ENCODE measurements at places on chromosomes 16 and 17.
A peak's percentile ranks its signal among the peaks of the same experiment; 100 is the strongest.

- DNase-seq = no peak
These were observed 41.1 kb downstream of the AHSP start for GRCh38 chr16:31568577-31569359.

GRCh38 chr17:39700148-39700987 lies 504 bp downstream of the ERBB2 start:
- DNase-seq = no peak

DNA sequence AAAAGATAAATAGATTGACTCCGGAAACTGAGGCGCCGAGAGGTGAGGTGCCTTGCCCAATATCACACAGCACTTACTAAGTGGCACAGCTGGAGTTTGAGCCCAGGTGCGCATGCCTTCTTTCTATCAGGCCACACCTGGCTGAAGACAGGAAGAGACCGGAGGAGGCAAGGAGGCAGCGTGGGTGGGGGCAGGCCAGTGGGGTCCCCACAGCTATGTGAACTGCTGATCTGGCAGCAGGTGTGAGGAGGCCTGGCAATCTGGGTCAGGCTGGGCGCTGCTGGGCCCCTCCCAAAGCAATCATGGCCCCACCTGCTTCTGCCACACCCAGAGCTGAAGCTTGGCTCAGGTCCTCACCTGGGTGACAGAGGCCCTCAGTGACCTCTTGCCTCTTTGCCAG lies 1.9 kb upstream of the GDPD3 start:
- DNase-seq = no peak

GRCh38 chr16:2460391-2460713 lies 443 bp downstream of the TEDC2 start:
- no peak for DNase-seq

GRCh38 chr17:31386542-31387075 lies 4.9 kb upstream of the RAB11FIP4 start:
- DNase-seq = no peak

- no peak for DNase-seq
These were observed 134.9 kb downstream of the CCT6B start for GRCh38 chr17:34826332-34826731.

- no peak for DNase-seq
These were observed 22.2 kb downstream of the ABCC12 start for GRCh38 chr16:48133455-48134211.

DNA sequence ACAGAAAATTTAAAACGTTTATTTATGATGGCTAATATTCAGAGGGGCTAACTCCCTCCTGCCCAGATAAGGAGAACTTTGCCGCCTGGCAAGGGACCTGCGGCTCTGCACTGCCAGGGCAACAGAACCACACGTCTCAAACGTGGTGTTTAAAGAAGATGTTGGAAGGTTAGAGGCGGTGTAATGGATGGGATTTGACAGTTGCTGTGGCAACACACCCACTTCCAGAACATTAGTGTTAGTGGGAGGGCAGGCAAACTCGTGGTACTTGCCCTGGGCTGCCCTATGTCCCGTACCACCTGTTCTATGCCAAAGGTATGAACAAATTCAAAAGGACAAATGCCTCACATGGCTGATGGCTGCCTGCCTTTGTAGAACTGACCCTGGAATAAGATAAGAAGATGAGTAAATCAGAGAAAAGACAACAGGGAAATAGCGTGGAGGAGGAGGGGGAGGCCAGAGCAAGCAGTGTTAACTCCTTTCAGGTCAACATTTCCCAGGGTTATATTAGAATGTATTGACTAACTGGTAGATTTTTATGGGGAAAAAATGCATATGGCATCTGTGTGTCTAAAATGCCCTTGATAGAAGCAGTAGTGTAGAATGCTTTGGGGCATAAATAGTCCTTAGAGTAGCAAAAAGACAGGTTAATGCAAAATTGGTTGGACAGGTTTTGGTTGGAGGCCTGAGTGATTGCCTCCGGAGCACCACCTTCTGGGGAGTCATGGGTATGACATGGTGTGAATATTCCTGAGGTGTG lies 30.8 kb downstream of the HLF start:
- peak; percentile 5 for DNase-seq

- no peak for DNase-seq
These were observed 1.2 kb upstream of the ABCA3 start for GRCh38 chr16:2341456-2342447.

DNA sequence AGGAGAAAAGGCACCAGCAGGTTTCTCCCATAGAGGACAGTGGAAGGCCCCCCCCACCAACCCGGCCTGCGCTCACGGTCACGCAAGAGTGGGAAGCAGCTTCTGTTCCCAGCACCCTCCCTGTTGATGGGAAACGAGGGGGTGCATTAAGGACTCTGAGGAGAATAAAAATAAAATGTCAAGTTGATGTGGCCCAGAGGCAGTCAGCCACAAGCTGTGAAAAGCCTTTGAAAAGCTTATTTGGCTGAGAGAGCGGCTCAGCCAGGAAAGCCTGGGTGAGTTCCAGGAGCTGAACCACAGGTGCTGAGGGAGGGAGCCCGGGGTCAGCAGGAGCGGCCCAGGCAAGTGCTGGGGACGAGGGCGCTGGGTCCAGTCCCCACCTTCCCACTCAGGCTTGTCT lies 26.9 kb upstream of the SPATA32 start:
- DNase-seq = no peak

DNA sequence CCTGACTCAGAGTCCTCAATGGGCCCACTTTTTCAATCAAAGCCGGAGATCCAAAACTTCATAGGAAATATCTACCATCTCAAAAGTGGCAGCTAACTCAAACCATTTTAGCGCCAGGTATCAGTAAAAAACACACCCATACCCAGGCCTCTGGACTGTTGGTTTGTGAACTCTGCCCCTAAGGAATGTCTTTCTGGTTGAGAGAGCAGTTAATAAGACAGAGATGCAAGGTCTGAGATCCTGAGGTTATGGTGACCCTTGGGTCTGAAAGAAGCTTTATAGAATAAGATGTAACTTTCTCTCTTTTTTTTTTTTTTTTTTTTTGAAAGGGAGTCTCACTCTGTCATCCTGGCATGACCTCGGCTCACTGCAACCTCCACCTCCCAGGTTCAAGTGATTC lies 350.5 kb downstream of the SOX9 start:
- DNase-seq = no peak

DNA sequence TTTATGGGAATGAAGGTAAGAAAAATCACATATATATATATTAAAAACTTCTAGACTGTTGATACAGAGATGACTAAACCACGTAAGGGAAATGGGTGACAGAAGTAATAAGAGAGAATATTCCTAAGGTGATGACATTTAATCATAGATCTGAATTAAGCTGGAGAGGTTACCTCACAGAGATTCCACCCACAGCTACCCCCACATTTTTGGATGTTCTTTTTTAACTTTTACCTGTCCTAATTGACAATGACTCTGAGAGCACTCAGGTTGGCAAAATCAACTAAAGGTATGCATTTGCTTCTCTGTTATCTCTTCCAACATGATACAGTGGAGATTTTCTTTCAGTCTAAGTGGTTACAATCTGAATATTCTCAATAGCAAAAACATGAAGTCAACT lies 1280.6 kb downstream of the CDH11 start:
- DNase-seq = no peak

- DNase-seq = no peak
These were observed 223.1 kb downstream of the SEC14L1 start for GRCh38 chr17:77363821-77364361.

- DNase-seq = no peak
These were observed 956.1 kb upstream of the GOT2 start for GRCh38 chr16:59690216-59690615.

DNA sequence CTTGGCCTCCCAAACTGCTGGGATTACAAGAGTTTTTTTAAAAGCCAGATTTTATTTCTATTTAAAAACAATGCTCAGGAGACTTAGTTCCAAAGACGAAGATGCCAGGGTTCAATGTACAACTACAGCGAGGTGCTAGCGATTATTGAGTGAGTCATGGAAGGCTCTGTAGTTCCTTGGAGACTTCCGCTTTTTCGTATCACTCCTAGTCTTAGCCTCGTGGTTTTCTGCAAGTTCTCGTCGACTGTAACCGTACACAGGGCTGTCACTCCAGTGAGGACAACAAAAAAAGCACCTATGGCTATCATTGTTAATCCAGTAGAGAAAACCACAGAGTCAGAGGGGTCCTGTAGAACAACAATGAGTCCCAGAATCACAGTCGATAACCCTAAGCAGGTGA lies 22.7 kb upstream of the ZC3H7A start:
- no peak for DNase-seq

DNA sequence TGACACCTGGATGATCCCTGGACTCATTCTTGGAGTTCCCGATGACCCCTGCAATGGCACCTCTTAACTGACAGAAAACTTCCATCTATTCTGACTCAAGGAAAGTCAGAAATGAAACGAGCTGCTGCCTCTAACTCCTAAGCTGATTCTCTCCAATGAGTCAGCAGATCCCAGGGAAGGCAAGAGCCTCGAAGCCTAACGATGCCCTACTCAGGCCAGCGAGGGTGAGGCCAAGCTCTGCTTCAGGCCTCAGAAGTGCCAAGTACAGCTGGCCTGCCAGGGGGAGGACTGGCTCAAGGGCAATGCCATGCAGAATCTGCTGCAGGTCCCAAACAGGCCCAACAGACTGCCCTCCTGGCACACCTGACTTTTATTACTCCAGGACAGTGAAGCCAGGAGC lies 36.3 kb downstream of the PLXDC1 start:
- no peak for DNase-seq

DNA sequence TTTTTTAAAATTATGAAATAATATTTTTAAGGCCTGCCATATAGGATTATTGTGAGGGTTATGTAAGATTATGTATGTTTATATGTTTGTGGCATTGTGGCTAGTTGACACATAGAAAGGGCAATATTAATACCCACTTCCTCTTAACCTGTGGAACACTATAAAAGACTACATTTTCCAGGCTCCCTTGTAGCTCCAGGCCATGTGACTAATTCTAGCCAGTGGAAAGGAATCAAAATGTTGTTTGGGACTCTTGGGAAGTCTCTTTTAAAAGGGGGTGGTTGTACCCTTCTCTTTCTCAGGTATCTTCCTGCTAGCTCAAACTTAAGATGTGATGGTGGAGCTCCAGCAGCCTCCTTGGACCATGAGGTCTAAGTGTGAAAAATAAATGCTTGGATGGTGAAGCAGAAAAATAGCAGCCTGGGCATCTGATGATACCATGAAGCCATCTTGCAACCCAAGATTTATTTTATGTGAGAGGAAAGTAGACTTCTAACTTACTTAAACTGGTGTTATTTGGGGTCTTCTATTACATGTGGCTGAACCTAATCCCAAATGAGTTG lies 39.2 kb downstream of the TEKT5 start:
- DNase-seq = no peak

- no peak for DNase-seq
These were observed 55.3 kb downstream of the ULK2 start for GRCh38 chr17:19812407-19812806.

DNA sequence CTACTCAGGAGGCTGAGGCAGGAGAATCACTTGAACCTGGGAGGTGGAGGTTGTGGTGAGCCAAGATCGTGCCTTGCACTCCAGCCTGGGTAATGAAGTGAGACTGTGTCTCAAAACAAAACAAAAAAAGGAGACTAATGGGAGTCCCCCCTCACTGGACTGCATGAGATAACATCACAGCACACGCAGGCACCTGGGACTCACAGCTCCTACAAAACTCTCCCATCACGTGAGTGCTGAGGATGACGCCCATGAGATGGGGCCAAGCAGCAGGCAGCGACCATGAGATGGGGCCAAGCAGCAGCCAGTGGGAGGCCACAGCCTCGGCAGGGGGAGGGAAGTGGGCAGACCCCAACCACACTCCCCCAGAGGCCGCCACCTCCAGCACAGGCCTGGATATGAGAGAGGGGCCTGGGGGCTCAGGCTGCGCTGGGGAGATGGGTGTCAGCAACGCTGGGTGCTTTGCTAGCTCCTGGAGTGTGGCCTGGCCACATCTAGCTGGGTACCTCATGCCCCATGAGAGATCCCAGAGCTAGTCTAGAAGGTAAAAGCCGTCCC lies 15.4 kb downstream of the DNAAF8 start:
- no peak for DNase-seq

DNA sequence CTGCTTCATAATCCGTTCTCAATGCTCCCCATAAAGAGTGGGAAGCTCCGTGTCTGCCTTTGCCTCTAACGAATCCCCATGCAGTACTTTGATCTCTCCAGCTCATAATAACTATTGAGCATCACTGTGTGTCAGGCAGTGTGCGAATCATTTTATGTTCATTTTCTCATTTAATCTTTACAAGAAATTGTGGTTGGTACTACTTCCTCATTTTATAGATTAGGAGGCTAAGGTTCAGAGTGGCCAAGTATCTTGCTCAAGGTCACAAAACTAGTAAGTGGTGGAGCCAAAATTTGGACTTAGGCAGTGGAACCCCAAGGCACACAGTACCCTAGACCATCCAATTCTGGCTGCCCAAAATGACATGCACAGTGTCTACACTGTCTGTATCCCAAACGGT lies 44.8 kb downstream of the ABCC12 start:
- no peak for DNase-seq

DNA sequence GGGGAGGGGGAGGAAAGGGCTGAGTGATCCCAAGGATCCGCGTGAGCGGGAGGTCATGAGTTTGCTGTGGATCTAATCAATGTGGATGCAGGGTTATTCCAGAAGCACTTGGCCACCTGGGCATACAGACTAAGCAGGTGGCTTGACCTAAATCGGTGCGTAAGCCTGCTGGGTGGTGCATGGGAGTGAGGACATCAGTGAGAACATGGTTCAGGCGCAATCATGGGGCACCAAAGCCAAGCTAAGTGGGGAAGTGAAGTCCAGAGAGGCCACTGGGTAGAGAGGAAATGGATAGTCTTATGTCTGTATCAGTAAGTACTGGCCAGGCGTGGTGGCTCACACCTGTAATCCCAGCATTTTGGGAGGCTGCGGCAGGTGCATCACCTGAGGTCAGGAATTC lies 18.9 kb upstream of the MFSD6L start:
- no peak for DNase-seq

DNA sequence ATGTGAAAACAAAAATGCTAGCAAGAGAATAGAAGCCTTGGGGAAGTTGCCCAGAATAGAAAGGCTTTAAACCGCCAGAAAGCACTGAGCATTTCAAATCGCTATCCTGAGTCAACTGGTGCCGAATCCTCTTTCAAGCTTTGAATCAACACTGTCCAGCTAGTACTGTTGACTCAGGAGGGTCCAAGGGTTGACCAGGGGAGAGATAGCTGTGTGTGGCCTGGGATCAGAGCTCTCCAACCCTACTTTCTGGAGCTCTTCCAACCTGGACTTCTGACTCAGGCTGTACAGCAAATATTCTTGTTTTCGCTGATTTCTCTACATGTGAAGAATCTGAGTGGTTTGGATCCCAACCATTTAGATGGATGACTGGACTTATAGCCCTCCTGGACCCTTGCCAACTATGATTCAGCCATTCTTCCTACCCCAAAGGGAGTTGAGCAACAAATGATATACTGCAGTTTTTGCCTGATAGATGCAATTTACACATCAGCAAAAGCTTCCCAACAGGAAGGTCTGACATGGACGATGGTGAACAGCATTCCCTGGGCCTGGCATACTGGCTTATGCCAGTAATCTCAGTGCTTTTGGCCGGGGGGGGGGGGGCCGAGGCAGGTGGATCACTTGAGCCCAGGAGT lies 154.0 kb upstream of the SDK2 start:
- DNase-seq = no peak

DNA sequence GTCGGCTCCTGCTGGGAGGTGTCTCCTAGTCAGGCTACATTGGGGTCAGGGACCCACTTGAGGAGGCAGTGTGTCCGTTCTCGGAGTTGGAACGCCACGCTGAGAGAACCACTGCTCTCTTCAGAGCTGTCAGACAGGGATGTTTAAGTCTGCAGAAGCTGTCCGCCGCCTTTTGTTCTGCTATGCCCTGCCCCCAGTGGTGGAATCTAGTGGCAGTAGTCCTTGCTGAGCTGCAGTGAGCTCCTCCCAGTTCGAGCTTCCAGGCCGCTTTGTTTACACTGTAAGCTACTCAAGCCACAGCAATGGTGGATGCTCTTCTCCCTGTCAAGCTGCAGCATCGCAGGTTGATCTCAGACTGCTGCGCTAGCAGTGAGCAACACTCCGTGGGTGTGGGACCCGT lies 36.0 kb downstream of the ITFG1 start:
- no peak for DNase-seq
